ENCODE measurements at places on chromosomes 2 and 18.

DNA sequence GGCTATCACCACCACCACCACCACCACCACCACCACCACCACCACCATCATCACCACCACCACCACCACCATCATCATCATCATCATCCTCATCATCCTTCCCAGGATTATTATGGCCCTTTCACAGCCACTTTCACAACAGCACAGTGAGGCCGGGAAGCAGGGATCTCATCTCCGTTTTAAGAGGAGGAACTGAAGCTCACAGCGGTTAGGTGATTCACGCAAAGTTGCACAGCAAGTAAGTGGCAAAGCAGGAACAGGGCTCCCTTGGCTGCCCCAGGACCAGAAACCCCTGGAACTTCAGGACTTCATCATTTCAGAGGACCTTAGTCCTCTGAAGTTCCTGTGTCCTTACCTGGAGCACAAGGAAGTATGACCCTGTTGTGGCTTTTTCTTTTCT, 26.8 kb downstream of the MRPL35 start:
- DNase-seq: no peak

- DNase-seq: no peak
These were observed 102.6 kb downstream of the VSNL1 start for GRCh38 chr2:17643031-17643615.

DNA sequence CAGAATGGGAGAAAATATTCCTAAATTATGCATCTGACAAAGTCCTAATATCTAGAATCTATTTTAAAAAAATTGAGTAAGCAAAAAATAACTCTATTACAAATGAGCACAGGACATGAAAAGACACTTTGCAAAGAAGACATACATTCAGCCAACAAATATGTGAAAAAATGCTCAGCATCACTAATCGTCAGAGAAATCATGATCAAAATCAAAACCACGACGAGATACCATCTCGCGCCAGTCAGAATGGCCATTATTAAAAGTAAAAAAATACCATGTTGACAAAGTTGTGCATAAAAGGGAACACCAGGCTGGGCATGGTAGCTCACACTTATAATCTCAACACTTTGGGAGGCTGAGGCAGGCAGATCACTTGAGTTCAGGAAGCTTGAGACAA, 63.5 kb downstream of the EVA1A start:
- DNase-seq: no peak

- DNase-seq: no peak
These were observed 1.4 kb downstream of the MARCHF7 start for GRCh38 chr2:159713631-159714246.

GRCh38 chr2:106075048-106075447, 119.1 kb downstream of the UXS1 start:
- no peak for DNase-seq

GRCh38 chr18:61917818-61918217, 25.0 kb upstream of the RNF152 start:
- no peak for DNase-seq

- no peak for DNase-seq
These were observed 30.5 kb downstream of the ANO7 start for GRCh38 chr2:241219030-241219382.

- no peak for DNase-seq
These were observed 8.6 kb upstream of the MAP3K20 start for GRCh38 chr2:173066887-173067676.

- DNase-seq: no peak
These were observed 5.8 kb downstream of the HDAC4 start for GRCh38 chr2:239394978-239395377.

GRCh38 chr2:120765678-120766469, 30.2 kb downstream of the GLI2 start:
- no peak for DNase-seq

Data from hippocampal formation (tissue), 2 donors.